Stimulated activated CD8-positive, alpha-beta memory T cell treated with anti-CD3 and anti-CD28 coated beads, Interleukin-4, amount 100 ng/mL, for 4 hours (primary cell): ENCODE measurements at places on chromosomes 5 and 9.

DNA sequence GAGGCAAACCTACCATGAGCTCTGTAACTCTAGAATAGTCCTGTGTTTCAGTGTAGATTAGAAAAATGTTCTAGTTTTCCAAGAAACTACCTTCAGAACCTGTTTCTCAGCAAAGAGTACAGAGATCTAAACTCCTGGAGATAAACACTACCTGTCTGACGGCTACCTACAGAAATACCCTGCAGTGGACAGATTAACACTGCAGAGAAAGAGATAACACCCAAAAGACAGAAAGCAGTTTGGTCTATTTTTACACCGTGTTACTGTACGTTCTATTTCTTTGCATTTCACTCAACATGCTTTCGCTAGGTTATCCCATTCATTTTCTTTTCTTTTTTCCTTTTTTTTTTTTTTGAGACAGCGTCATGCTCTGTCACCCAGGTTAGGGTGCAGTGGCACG lies 11.6 kb downstream of the SCAI start:
- no peak for DNase-seq

GRCh38 chr9:17531642-17532254 lies 47.1 kb upstream of the SH3GL2 start:
- no peak for DNase-seq

DNA sequence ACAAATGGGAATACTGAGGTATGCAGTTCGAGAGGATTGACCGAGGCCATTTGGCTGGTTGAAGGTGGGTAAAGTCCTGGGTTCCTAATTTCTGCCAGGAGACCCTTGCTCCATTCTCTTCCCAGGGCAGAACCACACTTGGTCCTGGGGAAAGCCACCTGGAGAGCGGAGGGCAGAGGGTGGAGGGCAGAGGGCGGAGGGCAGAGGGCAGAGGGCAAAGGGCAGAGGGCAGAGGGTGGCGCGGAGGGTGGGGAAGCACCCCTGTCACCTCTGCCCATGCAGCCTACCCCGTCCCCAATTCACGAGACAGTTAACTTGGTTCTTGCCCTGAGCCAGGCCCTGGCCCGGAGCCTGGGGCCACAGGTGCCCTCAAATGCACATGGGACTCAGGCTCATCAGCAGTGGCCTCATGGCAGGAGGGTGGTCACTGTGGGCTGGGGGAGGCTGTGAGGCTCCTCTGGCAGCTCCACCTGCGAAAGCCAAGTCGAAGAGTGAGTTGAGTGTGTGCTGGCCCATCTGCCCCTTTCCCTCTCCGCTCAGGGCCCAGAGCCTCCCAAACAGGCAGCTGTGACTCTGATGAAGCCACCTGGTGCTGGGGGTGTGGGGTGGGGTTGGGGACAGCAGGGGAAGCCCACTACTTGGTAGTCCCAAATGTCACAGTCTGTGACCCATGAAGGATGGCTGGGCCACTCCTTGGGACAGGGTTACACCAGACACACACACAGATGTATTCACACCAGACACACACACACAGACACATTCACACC lies 28.0 kb upstream of the FCN1 start:
- DNase-seq: no peak

DNA sequence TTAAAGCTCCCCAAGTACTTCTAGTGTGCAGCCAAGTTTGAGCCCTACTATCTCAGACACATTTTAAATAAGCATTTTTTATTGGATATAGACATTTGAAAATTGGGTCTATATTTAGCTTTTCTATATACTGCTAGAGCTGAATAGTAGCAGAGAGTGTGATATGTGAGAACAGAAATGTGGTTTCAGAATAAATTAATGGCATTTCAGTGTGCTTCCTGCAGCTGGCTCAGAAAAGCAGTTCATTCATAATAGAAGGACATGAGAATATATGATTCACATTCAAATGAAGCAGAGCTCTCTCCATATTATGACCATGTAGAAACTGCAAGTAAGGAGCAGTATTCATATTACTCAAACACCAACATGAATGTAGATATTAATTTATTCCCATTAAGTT lies 464.0 kb downstream of the PTPRD start:
- no peak for DNase-seq

DNA sequence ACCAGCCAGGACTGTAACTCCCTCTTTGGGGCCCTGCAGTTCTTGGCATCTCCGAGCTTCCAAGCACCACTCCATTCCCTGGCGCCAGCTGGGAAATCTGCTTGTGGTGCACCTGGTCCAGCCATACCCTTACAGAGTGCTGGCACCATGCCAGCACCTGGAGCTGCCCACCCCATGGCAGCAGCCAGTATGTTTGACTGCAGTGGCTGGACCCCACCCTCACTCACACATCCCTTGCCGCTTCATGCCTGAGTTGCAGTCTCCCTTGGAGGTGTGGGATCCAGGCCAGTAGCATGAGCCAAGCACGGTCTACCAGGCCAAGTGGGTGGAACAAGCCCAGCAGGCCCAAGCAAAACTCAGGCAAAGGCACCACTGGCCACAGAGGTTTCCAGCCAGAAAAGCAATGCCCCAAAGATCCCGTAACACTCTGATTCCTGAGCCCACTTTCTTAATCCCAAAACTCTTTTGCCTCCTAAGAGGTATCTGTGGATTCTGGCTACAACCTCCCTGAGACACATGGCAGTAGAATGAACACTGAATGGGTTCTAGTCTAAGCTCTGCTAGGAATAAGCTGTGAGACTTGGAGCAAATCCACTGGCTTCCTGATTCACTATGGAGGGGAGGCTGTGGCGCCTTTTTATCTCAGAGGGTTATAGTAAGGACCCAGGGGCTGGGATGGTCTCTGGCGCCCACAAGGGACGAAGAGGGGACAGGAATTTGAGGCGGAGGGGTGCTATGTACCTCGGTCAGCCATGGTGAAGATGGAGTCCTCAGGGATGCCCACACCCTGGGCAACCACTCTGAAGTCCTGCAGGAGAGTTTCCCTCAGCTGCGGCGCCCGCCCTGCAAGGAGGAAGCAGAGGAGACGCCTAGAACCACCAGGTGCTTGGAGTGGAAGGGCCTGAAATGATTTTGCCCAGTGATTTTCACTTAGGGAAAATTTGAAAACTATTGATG lies 5.6 kb downstream of the AMBP start:
- DNase-seq: no peak

DNA sequence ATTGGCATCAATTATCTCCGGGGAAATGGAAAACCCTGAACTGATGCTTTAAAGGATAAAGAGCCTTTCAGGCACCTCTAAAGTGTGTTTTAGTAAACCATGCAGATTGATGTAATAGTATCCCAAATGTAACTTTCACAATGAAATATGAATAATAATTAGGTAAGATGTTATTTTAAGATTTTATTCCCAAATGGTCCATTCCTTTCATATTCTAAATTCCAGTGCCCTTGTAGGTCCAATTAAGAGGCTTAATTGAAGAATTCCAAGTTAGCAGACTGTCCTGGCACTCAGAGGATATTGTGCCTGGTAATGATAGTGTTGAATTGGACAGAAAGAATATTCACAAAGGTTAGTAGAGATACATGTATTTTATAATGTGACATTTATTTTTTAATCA lies 352.5 kb upstream of the NUDT12 start:
- no peak for DNase-seq
